ENCODE measurements at places on chromosomes 3 and 15. TPM values are rescaled to one million over a fixed set of nuclear protein-coding genes. Genes with fewer than 3 reads are reported as not detected.

Gene GOLGA8S
- total RNA-seq, result 0.84 TPM

DNA sequence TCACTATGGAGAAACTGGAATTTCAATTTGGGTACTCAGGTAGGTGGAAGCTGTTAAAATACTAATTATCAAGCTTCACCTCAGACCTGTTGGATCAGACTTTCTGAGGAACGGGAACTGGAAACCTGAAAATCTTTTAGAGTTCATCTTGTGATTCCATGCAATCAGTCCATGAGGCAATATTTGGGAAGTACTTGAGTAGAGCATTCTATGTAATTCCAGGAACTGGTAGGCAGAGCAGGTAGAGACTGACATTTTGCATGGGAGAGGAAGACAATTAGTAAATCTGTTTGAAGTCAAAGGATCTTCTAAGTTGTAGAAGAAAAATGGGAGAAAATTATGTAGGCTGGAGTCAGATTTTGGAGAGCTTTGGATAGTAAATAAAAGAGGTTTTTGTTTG lies 43.1 kb downstream of the FGF7 start:
- DNase-seq, result no peak

DNA sequence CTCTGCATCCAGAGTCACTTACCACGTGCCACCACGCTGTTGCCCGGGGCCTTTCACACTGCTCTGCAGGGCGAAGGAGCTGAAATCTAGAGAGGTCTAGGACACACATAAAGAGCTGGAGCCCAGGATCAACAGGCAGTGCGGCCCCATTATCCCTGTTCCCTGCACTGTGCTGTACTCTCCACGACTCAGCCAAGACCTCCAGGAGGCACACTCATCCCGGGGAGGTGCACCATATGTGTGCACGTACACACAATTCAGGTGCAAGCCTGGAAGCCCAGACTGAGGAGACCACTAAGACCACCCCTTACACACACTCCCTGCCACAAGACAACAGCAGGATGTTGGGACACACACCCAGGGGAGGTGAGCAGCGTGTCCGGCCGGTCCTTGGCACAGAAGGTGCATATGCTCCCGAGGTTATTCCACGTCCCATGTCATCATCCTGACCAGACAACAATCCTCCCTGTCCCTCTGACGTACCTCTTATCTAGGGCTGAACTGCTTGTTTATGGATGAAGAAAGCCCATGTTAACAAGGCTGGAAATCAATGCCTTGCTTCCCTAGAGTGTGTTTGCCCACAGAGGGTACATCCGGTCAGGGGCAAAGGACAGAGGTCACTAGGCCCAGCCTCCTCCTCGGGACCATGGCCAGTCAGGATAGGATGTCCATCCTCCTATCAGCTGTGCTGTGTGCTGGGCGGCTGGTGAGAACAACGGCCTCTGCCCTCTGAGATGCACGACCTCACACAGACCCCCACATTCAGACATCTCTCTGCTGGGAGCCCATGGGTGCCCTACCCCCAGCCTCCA lies 16.1 kb downstream of the KLF15 start:
- no peak for DNase-seq

Gene CYP8B1
- not detected for total RNA-seq

DNA sequence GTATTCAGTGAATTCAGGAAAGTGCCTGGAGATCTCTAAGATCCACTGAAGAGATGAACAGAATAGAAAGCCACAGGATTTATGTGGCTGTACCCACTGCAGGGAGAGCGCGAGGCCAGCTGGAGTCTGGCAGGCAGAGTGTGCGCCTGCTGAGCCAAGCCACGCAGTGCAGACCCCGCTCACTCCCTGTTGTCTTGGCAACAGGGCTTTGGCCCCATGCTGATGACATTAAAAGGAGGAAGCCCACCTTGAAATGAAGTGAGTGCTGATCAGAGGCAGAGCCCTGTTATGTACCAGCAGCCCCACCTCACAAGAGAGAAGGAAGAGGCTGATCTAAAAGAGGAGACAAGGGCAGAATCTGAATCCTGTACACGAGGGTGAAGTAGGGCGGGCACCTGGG lies 36.7 kb downstream of the PXYLP1 start:
- DNase-seq, result no peak

DNA sequence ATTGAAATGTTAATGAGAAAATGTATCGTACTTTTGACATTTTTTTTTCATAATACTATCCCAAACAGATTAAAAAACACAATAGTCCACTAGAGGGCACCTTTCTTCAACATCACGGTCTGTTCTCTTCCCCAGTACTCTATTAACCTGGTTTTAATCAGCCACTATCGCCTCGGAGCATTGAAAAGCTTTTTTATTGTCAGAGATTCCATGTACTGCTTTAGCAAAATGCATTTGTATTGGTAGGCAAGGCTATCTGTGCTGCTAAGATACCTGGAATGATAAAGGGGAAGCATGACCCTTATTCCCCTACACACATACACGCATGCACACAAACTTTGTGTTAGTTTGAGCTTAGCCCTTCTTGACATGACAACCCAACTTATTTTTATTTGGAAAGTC lies 160.1 kb upstream of the IL12A start:
- peak; percentile 9 for DNase-seq

GRCh38 chr15:86942285-86942684 lies 862.6 kb downstream of the AGBL1 start:
- DNase-seq, result no peak

- DNase-seq, result no peak
Observed at GRCh38 chr3:158679547-158680000, 7.1 kb upstream of the LXN start.

GRCh38 chr3:115071601-115072000 lies 75.5 kb downstream of the ZBTB20 start:
- no peak for DNase-seq

DNA sequence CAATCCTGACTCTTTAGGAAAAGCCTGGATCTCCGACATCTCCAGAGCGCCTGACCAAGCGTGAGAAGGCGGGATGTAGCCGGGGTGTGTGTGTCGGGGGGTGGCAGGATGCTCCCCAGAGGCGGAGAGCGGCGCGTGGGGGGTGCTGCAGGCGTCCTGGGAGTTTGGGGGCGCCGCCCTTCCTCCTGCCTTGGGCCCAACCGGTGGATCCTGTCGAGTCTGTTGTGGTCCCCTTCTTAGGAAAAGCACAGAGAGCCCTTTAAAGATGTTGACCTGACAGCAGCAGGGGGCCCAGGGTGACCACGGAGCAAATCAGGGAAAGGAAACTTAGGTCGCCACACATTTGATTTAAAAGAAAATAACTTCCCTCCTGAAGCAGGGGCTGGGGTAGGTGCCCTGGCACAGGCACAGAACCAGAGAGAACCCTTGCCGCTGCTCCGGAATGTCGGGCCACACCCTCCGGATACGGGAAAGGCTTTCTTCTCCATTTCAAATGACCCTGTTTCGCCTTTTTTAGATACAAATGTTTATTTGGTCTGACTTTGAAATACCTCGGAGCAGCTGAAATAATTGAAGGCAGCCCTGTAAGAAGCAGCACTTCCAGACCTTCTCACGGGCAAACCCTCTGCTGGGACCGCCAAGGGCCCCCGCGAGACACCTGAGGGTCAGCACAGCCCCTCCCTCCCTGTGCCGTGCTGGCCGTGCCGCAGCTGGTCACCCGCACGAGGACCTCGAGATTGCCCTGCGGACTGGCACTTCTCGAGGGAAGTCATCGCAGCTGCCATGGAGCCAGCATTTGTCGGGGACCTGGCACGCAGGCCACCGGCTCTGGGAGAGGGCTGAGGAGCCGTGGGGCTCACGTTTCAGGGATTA lies 102.9 kb upstream of the KLF13 start:
- no peak for DNase-seq

Gene GPR171
- total RNA-seq, result 63.4 TPM

GRCh38 chr3:194137506-194138474 lies 1.8 kb downstream of the HES1 start:
- peak; percentile 33 for DNase-seq

DNA sequence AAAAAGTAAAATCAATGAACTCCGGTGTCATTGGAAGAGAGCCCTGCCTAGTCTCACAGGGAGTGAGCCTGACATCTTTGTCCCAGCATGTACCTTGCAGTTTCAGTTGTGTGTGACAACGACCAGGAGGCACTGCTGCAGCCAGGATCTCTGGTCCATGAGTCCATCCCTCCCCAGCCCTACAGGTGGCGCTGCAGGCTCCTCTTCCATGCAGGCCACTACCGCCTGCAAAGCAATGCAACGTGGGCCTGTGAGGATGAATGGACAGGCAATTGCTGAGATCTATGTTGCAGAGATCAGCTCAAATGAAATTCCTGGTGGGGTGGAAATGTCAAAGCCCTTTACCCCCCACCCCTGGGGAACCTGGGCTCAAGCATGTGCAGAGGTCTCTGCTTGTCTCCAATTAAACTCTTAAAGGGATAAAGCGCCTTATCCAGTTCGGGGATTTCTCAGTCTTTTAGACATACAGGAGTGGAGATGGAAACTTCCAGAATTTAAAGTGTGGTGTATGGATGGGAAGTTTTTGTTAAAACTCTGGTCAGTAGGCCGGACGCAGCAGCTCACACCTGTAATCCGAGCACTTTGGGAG lies 35.8 kb downstream of the TKT start:
- DNase-seq, result peak; percentile 75

GRCh38 chr3:42747581-42747980 lies 25.5 kb downstream of the CCDC13 start:
- DNase-seq, result no peak

GRCh38 chr3:196938124-196938523 lies 4.2 kb downstream of the NCBP2 start:
- no peak for DNase-seq

DNA sequence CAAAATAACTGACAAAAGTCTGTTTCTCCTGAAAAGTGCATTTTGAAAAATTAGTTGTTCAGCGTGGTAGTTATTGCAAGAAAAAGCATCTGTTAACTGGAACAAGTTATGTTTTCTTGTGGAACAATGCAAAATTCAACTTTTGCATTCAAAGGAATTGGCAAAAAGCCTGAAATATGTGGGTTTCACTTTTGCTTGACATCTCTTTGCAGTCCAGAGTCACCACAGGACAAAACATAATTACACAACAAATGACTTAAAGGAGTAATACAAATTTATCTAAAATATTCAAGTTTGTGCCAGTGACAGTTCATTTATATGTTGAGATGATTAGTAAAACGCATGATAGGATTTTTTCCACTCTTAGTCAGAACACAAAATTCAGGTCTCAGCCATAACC lies 96.3 kb upstream of the P2RY1 start:
- DNase-seq, result no peak

DNA sequence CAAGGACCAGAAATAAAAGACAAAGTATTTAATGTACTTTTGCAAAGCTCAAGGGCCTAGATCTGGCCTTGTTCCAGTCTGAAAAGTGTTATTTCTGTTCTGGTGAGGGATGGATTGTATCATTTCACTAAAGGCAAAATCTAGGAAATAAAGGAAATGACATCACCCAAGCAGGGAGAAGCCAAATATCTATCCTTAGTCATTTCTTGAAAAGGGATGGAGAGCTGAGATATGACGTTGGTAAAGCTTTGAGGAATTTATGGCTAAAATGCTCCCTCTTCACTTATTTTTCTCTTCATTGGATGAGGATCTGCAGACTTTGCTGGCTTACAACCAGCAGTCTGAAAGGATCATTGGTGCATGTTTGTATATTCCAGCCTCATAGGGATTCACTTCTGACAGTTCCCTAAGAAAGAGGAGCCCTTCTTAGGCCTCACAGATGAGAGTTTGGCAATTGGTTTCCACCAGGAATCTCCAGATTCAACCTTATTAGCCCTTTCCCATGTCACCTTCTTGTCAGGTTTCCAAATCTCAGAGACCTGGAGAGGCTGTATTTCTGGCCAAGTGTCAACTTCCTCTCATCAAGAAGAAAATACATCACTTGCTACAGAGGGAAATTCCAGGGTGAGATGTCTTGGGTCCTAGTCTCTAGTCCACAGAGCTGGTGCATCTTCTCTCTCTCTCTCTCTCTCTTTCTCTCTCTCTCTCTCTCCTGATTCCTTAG lies 93.7 kb upstream of the BOC start:
- no peak for DNase-seq

DNA sequence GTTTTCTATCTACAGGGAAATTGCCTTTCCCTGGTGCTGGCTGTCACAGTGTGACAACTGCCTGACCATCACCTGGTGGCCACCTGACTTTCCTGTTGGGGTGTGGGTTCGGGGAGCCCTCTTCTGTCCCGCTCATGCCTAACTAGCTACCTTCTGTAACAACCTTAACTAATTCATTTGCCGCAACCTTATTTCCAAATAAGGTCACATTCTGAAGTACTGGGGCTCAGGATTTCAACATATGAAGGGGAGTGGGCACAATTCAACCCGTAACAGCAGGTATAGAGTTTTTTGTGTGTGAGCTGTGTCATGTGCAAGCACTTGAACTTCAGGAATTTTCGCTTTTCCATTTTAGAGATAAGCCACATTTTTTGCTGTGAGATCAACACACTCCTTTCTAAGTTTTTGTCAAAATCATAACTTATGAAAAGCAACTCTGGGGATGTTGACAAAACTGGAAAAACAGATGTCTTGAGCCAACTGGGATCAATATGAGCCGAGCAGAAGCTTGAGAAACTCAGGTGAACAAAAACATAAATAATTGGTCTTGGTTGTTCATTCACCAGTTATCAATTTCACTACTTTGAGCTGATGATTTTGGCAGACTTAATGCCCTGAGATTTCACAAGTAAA lies 242.0 kb upstream of the RGMA start:
- DNase-seq, result no peak

DNA sequence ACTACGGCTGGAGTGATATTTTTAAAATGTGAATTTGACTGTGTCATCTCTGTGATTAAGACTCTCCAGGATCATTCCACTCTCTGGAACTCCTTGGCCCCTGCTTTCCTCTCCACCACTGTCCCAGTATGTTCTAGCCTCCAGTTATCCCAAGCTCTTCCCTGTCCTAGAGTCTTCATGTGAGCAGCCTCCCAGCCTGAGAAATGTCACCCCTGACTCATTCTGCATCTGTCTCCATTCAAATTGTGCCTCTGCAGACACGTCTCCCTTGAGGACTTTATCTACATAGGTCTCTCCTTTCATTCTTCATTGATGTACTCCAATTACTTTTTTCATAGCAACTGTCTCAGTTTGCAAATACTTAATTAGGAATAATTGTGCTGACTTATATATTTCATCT lies 317.7 kb upstream of the ADAMTS9 start:
- DNase-seq, result no peak

Gene CMSS1
- 47.7 TPM for total RNA-seq

GRCh38 chr3:127668906-127669305 lies 3.8 kb upstream of the ABTB1 start:
- no peak for DNase-seq

DNA sequence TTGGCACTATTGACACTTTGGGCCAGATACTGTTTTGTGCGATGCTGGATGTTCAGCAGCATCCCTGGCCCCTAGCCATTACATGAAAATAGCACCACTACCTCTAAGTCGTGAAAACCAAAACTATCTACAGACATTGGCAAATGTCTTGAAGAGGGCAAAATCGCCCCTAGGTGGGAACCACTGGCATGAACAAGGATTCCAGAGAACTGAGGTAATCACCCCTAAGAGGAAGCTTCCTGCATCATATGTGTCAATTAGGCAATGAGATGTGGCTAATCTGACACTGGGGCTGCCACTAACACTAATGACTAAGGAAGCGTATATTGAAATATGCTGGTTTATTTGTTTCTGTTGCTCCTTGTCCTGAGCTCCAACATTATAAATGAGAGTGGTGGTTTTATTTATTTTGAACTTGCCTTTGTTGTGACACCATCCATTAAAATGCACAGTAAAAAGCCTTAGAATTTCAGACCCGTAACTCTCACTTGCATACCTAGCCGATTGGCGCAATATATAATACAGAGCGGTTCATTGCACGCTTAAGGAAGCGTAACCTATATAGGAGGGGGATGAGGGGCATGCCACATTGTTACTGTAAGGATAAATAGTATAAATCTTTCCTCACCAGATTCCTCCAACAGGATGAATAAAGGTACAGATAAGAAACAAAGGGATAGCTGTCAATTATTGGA lies 299.8 kb upstream of the CNTN4 start:
- DNase-seq, result no peak

- no peak for DNase-seq
Observed at GRCh38 chr3:56835650-56836227, 34.0 kb upstream of the ARHGEF3 start.
